ENCODE measurements at places on chromosomes 5 and 9. TPM values are rescaled to one million over a fixed set of nuclear protein-coding genes. Genes with fewer than 3 reads are reported as not detected.

- DNase-seq, result peak; percentile 58
Measured at GRCh38 chr5:173315495-173316338, 12.5 kb downstream of the STC2 start.

DNA sequence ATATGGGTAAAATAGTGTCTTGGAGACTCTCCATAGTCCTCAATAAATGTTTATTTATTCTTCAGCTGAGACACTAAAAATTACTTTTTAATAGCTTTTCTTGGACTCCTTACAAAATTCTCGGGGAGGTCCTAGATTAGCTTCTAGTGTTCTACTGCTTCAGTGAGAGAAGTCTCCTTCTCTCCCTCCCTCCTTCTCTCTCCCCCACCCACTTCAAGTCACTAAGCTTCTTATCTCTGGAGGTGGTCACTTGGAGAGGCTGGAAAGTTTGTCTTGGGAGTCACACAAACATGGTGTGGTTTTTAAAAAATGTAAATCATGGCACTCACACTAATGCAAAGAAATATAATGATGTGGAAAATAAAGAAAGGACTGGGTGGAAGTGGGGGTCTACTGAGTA, 64.1 kb downstream of the SEMA6A start:
- DNase-seq, result peak; percentile 27

The PFN3 gene
- total RNA-seq, result not detected

The TSSK1B gene
- total RNA-seq, result not detected

The LCN15 gene
- 1.2 TPM for total RNA-seq

The PAIP1 gene
- 115 TPM for total RNA-seq
